Glutamatergic neuron (in vitro differentiated cells): ENCODE measurements at places on chromosomes 13 and 19.

- DNase-seq = no peak
Observed at GRCh38 chr19:39588066-39588465, 14.3 kb upstream of the LGALS13 start.

DNA sequence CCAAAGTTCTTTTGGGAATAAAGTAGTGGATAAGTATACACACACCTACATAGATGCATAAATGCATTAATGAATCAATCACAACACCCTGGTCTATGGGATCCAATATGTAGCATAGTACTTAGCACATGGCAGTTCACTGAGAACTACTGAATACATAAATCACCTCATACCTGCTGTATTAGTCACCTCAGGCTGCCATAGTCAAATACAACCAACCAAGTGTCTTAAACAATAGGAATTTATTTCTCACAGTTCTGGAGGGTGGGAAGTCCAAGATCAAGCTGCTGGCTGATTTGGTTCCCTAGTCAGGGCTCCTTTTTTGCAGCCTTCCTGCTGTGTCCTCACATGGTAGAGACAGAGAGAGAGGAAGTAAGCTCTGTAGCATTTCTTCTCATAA is 228.2 kb downstream of the NHLRC3 start:
- no peak for DNase-seq

- DNase-seq = no peak
Observed at GRCh38 chr19:51119101-51119500, 5.6 kb upstream of the SIGLEC9 start.

GRCh38 chr13:48505012-48505411 is 27.9 kb downstream of the RCBTB2 start:
- no peak for DNase-seq

GRCh38 chr19:35184884-35185283 is 30.3 kb downstream of the FXYD5 start:
- DNase-seq = no peak

DNA sequence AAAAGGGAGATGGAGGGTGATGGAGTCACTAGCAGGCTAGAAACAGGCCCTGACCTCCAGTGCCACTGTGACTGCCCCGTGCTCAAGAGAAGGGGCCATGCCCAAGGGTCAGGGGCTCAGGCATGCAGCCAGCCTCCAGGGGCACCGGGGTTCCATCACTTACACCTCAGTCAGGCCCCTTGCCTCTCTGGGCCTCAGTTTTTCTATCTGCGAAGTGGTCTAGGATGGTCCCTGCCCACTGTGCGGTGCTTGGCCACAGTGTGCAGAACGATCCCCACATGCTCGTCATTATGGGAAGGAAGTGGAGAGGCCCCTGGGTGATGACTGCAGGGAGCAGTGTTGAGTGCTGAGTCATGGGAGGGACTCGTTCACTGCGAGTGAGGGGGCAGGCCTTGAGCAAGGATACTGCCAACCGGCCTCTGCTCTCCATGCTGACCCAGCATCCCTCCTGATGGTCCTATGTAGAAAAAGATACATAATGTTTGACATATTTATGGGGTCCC is 23.1 kb downstream of the TMED1 start:
- DNase-seq = no peak

DNA sequence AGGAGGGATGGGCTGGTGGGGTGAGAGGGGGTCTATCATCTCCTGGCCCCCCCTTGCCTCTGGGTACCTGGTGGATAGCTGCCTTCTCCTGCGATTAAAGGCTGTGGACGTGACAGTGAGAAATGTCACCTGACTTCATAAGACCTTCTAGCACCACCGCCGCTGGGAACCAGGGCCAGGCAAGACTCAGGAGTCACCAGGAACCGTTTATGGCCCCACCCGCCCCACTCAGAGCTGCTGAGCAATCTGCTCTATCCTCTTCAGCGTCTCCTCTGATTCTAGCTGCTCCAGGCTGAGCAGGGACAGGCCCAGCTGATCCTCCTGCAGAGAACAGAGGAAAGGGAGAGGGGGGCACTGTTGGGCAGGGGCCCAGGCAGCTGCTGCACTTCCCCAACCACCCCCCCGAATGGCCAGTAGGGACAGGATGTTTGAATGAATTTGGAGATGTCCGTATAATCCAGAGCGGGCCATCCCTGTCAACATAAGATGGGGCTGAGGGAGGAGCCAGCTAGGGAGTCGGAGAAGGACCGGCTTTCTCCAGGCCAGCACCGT is 10.9 kb downstream of the KLC3 start:
- no peak for DNase-seq

- DNase-seq = no peak
Observed at GRCh38 chr19:16249826-16250404, 52.2 kb downstream of the AP1M1 start.

DNA sequence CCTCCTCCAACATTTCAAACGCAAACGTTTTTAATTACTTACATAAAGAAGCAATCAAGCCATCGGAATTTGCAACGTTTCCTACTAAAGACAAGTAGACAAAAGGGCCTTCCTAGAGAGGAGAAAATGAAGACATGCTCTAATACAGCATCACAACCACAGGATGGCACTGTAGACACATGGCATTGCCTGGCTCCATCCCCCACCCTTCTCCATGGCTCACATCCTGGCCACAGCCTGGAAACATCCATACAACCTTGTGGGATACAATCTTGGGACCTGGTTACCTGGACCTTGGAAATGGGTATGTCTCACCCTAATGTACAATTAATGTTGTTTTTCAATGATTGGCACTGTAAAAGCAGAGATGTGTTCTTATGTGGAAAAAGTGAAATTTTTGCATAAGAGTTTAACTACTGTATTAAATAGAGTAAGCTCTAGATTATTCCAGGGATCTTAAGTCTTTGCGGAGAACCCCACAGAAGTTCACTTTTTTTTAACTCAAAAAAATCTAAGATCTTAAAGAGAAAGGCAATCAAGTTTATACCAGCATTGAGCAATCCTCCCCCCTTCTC is 21.5 kb downstream of the EBPL start:
- DNase-seq = peak; percentile 68

DNA sequence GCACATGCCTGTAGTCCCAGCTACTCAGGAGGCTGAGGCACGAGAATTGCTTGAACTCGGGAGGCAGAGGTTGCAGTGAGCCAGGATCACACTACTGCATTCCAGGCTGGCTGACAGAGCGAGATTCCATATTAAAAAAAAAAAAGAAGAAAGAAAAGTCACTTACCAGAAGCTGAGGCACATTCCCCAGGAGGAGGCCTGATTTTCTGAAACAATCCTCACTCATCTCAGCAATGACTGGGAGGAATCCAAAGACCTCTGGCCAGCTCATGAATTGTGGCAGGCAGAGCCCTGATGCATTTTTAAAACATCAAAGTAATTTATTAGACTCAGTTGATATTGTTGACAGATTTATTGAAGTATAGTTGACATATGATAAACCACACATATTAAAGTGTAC is 206.3 kb downstream of the FOXO1 start:
- no peak for DNase-seq

DNA sequence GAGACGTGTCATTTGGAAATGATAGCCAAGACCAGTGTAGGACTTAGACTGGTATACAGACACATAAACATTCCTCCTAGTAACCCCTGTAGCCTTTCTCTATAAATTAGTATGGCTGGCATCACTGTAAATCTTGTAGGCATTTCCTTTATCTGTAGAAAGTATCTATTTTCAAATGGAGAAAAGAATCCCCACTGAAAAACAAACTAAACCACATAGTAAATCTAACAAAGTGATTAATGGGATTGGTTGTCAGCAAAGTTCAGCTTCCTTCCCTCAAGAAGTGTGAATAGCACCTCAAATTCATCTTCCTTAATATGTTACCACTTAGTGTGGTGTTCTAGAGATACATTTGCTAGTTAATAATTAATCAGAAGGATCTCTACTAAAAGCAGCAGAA is 119.4 kb upstream of the NBEA start:
- no peak for DNase-seq

DNA sequence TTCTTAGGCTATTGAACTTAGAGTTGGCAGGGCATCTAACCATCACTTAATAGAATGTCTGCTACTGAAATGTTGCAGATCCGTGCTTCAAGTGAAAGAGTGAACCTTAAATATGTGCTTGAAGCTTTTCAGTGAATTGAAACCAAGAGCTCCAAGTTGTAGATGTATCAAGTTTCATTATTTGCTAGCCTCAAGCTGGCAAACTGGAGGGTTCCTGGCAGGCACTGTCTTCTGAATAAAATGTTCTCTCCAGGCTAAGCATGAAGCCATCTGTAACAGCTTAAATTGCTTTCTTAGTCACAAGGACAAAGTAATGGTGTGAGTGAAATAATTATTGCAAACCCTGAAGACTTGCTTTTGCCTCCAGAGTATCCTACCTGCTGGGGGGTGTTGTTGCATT is 415.0 kb upstream of the SPRY2 start:
- DNase-seq = no peak

- DNase-seq = no peak
Observed at GRCh38 chr13:33272531-33273124, 12.9 kb downstream of the STARD13 start.

- DNase-seq = no peak
Observed at GRCh38 chr19:28435551-28436271, 777.2 kb downstream of the UQCRFS1 start.

DNA sequence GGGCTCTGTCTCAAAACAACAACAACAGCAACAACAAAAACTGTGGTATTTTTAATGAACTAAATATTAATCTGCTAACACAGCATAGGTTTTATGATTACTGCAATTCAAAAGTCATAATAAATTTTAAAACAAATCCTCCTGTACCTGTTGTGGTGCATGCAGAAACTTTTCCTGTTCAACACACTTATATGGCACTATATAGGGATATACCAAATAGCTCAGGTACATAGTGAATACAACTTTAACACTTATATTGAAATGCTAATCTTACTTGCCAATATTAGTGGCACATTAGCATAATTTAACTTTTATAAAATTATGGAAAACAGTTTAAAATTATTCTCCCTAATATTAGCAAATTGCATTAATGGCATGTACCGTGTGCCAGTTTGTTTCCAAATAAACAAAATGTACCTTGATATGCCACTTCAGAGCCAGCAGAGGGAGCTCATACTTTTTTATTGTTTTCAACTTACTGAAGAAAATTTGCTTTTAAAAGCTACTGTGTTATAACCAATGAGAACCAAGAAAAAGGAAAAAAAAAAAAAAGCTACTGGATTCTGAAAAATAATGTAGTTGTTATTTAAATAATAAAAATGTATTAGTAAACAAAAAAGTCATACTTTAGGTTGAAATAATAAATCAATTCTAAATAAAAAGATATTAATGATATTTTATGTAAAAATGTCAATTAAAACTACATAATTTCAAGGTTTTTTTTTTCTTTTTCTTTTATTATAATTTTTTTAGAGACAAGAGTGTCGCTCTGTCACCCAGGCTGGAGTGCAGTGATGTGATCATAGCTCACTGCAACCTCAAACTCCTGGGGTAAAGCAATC is 18.0 kb upstream of the RBM26 start:
- DNase-seq = no peak

- no peak for DNase-seq
Observed at GRCh38 chr19:44747739-44748425, 626 bp upstream of the BCL3 start.

- DNase-seq = no peak
Observed at GRCh38 chr19:38664503-38665211, 17.2 kb downstream of the ACTN4 start.

DNA sequence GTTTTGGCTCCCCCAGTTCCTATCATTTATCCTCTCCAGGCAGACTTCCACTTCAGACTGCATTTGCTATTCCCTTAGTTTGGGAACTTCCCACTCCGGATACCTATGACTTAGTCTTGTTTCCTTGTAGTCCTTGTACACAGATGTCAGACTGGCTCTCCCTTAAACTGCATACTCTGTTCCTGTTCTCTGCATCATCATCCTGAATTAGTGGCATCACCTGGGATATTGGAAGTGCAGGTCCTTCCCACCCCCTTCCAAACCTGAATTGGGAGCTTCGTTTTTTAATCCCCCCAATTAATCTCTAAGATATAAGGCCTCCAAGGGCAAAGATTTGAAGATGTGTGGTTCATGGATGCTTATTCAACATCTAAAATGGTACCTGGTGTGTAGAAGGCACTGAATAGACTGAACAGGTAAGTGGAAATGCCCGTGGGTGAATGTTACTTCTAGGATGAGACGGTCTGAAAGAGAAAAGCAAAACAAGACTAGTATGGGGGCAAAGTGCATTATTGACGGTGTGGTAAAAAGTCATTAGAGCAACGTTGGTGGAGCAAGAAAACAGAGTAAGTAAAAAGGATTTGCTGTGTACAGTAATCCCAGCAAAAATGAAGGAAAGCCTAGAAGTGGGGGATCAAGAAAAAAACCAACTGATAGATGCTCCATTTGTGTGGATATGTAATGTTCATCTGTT is 9.6 kb downstream of the MIR17HG start:
- no peak for DNase-seq

GRCh38 chr19:4913996-4914735 is 4.9 kb downstream of the UHRF1 start:
- no peak for DNase-seq

DNA sequence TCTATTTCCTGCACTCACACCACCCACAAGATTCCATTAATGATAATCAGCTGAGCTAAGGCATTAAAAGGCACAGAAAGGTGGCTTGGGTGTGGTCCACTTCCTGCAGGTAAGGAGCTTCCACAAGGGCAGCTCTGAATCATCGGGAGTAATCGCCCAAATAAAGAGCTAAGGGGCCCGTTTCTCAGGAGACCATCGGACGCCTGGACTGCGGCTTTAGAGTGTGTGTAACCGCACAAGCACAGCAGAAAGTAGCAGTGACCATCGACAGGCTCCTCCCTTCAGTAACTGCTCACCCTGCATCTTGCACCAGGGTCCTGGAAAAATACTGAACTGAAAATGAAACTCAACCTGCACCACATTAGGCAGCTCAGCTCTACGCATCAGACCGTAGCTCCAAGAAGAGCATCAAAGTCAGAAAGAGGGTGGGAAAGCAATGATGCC is 6.0 kb downstream of the STK24 start:
- no peak for DNase-seq
